Left ventricle myocardium inferior (tissue), 1 donor: ENCODE measurements at places on chromosomes 7 and 10.

DNA sequence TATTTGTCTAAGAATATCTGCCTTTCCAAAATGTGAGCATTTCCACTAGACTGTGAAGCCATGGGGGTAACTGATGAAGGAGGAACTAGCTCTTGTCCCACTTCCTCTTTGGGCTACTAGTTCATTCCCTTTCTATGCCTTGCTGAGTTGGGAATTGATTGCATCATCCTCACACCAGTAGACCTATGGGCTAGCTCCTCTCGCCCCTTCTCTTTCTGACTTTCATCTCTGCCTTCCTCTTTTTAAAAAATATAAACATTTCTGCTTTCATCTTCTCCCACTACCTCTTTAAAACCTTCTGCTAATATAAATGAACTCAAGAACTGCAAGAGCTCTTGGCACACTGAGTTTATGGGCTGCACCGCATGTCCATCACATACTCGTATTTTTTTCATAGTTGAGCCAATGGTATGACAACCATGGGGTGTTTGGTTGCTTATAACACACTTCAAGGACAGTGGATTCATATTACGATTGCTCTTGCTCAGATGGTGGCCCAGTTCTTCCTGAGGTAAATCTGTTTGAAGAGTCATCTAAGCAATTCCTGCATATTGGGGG lies 182.0 kb downstream of the REEP3 start:
- DNase-seq, result no peak

- DNase-seq, result no peak
Observed at GRCh38 chr7:77442636-77443035, 26.5 kb upstream of the GSAP start.

- no peak for DNase-seq
Observed at GRCh38 chr10:47164800-47165128, 135.2 kb upstream of the GDF10 start.

GRCh38 chr10:127945341-127945758 lies 38.4 kb downstream of the PTPRE start:
- DNase-seq, result no peak

DNA sequence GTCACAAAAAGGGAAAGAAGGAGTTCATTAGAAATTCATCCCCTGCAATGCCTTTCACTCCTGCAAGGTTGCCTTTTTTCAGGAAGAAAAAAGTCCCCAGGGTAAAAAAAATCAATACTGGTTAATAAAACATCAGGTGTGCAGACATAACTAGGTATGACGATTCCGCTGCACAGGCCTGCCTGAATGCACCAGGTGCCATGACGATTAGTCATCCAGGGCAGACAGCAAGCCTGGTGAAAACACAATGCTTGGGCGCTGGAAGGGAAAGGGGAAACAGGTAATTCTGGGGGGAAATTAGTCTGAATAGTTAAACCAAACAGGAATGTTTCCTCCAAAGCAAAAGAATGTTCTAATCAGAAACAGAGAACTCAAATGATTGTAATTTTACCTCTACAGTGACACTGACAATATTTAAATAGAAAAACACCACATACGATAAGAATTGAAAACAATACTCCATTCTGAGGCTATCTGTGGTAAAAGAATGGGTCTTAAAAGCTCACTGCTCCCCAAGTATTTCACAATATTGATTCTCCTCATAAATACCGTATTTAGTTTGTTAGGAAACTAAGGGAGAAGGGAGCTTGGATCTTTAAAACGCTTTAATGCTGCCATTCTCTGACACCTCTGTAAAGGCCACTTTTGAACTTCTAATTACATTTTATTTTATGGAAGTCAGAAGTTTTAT lies 45.2 kb downstream of the VPS41 start:
- DNase-seq, result no peak

GRCh38 chr10:124239134-124239533 lies 145.7 kb upstream of the CHST15 start:
- DNase-seq, result no peak

DNA sequence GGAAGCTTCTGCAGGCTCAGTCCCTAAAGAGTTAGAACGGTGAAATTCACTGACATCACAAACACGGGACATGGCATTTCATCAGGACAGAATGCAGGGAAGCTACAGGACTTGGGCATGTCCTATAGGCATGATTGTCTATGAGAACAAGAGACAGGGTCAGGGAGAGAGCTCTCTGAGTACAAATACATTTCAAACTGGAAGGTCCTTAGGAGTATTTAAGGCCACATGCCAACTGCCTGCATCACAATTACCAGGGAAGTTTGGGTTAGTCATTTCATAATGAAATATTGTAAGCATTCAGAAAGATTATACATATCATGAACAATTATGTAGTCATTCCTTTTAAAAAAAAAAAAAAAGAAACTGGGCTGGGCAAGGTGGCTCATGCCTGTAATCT lies 71.3 kb downstream of the CREB3L2 start:
- no peak for DNase-seq

GRCh38 chr10:97132273-97132672 lies 53.5 kb downstream of the SLIT1 start:
- DNase-seq, result no peak

GRCh38 chr10:55146032-55146431 lies 345.0 kb upstream of the PCDH15 start:
- no peak for DNase-seq

DNA sequence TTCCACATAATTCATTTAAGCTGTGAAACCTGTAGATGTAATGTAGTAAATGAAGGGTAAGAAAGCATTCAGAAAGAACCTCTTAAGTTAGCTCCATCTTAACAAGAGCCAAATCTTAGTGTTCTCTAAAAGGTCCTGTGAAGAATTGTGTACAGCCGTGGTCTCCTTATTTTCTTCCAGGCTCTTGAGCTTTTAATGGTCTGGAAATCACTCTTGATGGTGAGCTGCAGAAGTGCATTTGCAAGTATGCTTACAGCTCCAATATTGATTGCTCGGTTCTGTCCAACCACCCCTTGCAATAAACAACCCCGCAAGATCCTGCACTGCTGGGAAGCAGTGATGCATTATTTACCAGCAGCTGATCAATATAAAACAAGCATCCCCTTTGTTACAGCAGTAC lies 690.8 kb upstream of the FZD8 start:
- no peak for DNase-seq

GRCh38 chr7:24494832-24495231 lies 78.4 kb upstream of the PALS2 start:
- no peak for DNase-seq

GRCh38 chr10:12806228-12807095 lies 195.1 kb downstream of the CCDC3 start:
- DNase-seq, result no peak

- no peak for DNase-seq
Observed at GRCh38 chr10:117350909-117351308, 24.3 kb downstream of the PDZD8 start.

DNA sequence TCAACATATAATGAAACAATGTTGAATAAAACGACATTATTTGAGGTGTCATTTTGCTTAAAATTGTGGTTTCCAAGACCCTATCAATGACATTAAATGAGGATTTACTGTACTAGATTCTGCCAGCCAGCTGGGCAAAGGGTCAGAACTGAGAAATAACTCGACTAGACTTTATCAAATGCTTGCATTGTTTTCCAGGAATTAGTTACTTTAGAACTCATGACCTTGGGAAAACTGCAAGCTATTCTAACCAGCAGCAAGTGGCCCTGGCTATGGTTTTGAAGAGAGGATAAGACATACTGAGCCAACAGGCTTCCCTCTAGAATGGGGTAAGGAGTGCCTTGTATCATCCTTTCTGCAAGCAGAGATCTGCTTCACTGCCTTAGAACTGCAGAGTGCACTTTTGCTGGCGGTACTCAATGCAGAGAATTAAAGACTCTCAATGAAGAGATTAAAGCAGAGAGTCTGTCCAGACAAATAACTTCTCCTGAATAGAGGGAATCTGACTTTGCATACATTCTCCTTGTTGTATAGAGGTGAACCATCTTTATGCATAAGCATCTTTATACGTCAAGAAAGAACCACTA lies 281.5 kb downstream of the ARL4A start:
- no peak for DNase-seq

DNA sequence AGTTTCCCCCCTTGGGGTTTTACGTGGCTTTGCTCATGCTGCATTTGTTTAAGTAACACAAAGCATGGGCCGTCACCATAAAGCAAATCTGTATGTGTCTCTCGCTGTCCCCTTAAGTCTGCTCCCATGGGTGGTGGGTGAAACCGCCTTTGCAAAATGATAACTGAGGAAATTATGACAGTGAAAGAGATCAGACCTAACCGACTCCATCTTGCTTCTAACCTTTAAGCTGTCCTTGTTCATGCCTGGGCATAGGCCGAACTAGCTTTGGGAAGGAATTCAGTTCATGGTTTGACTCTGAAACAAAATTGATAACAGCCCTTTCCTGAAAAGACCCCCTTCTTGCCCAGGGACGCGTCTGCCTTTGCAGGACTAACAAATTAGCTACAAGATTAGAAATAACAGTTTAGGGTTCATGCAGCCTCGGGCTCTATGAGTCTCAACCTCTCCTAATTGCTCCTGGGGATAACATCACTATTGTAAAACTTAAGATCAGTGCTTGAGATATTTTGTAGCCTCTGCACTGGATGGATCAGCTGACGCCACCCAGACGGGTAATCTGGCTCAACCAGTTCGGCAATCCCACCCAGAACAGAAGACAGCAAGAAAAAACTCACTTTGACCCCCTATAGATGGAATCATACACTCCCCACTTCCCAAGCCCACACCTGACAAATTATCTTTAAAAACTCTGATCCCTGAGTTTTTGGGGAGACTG lies 623.7 kb downstream of the TYW1 start:
- no peak for DNase-seq

- DNase-seq, result no peak
Observed at GRCh38 chr10:62911210-62911963, 95.2 kb upstream of the EGR2 start.

GRCh38 chr7:54995610-54996363 lies 23.0 kb upstream of the EGFR start:
- no peak for DNase-seq

- no peak for DNase-seq
Observed at GRCh38 chr7:44381494-44382220, 56.3 kb upstream of the CAMK2B start.

DNA sequence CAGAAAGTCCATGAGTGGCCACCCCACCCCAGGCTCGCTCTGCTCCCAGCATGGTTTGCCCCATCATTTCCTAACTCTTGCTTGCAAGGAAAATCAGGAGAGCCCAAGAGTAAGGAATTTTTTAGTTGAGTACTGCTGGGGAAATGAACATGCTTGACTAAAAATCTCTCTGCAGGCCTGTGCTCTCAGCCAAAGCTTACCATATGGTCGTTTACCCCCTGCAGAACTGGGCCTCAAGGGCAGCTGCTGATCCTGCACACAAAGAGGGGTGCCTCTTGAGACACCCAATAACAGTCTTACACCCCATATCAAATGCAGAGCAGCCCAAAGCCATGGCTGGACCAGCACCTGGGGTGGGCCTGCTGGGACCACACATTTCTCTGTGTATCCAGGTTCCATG lies 183.2 kb downstream of the CXCL12 start:
- DNase-seq, result no peak

DNA sequence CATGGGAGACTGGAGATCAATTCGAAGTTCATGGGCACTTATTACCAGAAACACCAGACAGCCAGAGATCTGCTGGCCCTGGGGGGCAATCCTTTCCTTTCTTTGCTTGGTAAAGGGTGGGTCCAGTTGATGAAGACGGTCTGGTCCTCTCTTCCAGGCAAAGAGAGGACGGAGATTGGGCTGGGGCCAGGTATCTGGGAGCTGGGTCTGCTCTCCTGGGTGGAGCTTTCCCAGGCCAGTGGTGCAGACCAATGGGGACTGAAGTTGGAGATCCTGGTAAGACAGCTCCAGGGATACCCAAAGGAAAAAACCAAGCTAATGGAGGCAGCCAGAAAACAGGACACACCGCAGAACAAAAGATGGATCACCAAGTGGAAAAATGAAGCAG lies 18.3 kb downstream of the NOD1 start:
- no peak for DNase-seq
